Activated naive CD4-positive, alpha-beta T cell treated with Interleukin-2 at 50 U/mL for 16 hours (primary cell): ENCODE measurements at places on chromosomes 7 and 10.

DNA sequence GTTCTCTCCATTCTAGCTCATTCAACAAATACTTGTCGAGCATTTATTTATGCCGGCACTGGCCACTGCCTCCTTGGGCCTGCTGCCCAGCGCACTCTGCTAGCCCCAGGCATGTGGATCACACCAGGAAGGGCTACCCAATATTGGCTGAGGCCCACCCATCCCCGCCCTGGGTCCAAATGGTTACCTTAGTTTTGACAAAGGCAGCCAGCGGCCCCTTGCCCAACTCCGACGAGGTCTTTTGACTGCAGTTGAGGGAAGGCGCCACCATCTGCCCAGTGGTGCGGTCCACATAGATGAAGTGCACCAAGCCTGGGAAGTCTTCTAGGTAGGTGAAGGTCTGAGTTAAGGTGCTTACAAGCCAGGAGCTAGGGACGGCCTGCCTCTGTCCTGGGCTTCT is 7.2 kb upstream of the PYROXD2 start:
- no peak for DNase-seq

DNA sequence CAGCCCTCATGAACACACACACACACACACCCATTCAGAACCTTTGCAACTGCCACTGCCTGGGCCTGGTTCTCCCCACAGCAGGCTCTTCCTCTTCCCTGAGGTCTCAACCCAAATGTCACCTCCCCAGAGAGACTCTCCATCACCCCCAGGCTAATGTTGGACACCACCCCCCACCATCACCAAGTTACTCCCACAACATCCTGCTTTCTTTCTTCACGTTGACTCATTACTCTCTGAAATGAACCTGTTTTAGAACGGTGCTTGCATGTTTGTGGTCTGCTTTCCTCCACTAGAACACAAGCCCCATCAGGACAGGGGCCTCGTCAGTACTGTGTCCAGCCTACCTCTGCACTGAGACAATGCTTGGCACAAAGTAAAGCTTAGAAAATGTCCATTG is 16.0 kb downstream of the AFAP1L2 start:
- DNase-seq, result no peak

- no peak for DNase-seq
Measured at GRCh38 chr10:11587722-11588259, 23.7 kb downstream of the USP6NL start.

DNA sequence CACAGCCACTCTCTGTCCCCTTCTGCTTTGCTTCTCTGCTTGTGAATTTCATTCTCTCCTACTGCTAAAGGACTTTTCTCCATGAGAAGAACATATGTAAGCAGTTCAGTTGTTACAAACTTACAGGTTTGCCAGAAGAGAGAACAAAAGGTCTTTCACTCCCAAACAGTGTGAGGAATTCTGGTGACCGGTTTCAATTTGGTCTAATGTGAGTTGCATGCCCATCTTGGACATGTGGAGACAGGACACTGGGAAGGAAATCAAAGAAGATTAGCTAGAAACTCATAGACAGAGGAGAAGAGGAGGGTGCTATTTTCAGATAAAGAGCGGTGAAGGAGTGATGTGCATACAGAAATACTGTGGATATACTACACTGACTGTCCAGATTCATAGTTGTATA is 209.5 kb upstream of the INHBA start:
- DNase-seq, result no peak

DNA sequence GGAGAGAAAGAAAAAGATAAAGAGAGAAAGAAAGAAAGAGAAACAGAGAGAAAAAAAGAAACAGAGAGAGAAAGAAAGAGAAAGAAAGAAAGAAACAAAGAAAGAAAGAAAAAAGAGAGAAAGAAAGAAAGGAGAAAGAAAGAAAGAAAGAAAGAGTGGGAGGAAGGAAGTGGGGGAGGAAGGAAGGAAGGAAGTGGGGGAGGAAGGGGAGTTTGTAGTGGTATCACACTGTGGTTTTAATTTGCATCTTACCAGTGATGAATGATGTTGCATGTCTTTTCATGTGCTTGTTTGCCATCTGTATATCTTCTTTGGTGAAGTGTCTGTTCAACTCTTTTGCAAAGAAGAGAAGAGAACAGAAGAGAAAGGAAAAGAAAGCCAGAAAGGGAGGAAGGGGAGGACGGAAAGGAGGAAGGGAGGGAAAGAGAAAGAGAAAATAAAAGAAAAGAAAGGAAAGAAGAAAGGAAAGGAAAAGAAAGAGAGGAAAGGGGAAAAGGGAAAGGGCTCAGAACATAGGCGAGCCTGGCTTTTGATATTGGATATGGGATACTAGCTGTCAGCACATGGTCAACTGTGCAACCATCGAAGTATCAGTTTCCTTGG is 79.2 kb upstream of the FRMD4A start:
- DNase-seq, result no peak

GRCh38 chr7:48901966-48902365 is 22.4 kb upstream of the CDC14C start:
- no peak for DNase-seq

DNA sequence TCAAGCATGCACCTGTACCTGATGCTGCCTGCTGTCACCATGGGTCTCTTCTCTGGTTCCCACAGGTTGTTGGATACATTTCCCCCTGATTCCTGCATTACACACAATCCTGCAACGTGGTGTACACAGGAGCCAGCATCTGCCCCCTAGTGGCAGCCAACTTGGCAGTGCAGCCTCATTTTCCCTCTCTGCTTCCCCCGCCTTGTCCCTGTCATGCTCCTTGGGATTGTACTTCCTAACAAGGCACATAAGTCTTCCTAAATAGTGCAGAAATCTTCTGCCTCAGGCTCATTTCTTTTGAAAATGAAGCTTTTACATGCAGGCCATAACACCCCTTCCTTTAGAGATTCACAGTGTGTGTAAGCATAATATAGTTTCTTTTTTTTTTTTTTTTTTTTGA is 387.5 kb downstream of the CCSER2 start:
- no peak for DNase-seq

DNA sequence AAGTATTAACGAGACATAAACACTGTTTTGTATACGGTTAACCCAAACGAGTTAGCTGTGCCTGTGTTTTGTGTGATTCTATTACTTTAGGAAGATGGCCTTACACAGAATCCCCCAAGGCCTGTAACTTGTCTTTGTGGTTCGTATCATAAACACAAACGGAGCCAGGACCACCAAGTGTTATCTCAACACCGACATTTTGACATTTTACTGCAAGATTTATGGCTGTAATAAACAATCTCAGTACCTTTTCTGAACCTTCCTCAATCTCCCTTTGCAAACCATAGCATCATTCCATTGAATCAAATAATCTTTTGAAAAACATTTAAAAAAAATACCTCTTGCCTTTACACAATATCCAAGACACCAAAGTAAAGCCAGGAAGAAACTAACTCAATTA is 2.4 kb upstream of the HOXA4 start:
- DNase-seq, result no peak

DNA sequence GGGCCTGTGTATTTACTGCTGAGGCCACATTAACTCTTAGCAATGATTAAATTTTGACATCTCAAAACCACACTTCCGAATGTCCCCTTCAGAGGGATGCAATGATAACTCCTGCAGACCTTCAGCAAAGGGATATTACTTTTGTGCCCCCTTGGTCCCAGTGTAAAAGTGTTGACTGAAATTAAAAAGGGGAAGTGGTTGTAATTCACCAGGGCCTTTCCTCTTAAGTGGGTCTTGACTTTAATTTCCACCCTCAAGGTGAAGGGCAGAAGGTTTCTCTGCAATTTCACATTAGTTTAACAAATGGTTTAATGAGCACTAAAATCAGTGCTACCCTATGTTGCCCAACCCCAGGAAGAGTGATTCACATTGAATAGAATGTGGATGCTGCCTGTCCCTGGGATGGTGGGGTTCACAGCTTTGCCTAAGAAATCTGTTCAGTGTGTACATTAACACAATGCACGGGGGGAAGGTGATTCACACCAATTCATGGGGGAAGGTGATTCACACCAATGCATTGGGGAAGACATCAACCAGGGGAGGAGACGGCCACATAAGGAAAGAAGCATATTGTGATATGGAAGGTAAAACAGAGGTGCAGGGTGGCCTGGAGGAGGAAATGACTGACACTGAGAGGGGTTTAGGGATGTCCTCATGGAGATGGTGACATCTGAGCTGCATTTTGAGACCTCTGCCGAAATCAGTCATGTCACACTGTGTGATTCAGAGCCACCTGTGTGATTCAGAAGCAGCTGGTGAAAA is 19.4 kb upstream of the TNS3 start:
- no peak for DNase-seq

GRCh38 chr10:10772411-10772810 is 245.3 kb upstream of the CELF2 start:
- no peak for DNase-seq

DNA sequence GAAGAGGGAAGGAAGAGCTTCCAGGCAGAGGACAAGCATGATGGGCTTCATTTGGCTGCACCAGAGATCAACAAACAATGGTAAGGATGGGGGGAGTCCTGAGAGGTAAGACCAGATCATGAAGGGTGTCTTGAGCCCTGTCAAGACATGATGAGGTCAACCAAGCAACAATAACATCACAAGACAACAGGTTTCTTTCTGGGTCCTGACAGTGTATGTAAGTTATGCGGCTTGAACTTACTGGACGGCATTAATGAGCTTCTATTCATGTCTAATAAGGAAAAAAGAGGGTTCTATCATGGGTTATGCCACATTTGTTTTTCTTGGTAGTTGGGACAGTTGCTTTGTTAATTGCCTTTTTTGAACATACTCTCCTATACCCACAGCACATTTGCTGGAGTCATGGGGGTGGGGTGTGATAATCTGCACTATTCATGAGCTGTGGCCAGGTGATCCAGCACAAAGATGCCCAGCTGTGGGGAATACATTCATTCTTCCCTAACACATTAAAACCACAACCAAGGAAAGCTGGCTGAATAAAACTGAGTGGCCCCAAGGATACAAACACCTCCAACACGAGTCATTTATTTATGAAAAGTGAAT is 168.8 kb upstream of the KLF14 start:
- no peak for DNase-seq

- no peak for DNase-seq
Measured at GRCh38 chr7:18831943-18832342, 285.5 kb downstream of the TWIST1 start.

DNA sequence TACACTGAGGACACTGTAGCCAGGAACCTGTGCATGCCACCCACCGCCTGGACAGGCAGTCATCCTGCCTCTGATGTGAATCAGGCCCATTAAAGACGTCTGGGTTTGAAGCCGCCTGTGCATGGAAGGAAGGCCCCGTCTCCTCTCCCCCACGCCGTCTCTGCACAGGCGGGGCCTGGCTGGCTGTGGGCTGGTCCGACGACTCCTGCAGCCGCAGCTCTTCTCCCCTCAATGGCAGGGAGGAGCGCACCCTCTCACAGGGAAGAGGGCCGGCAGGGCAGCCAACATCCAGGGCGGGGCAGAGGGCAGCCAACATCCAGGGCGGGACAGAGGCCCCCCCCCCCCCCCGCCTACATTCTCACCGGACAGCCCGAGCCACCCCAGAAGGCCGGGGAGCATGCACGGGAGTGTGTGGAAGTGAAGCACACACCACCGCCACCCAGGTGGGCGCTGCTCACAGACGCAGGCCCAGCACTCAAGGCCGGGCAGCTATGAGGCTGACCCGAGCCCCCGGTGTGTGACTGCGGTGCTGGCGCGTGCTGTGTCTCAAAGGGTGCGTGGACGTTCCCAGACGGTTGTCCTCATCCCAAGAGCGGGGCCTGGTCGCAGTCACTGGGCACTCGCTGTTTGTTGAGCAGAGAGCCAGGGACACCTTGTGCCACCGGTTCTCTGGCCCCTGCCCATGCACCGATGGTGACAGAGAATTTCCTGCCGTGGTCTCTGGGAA is 19.1 kb downstream of the DPYSL4 start:
- DNase-seq, result no peak

DNA sequence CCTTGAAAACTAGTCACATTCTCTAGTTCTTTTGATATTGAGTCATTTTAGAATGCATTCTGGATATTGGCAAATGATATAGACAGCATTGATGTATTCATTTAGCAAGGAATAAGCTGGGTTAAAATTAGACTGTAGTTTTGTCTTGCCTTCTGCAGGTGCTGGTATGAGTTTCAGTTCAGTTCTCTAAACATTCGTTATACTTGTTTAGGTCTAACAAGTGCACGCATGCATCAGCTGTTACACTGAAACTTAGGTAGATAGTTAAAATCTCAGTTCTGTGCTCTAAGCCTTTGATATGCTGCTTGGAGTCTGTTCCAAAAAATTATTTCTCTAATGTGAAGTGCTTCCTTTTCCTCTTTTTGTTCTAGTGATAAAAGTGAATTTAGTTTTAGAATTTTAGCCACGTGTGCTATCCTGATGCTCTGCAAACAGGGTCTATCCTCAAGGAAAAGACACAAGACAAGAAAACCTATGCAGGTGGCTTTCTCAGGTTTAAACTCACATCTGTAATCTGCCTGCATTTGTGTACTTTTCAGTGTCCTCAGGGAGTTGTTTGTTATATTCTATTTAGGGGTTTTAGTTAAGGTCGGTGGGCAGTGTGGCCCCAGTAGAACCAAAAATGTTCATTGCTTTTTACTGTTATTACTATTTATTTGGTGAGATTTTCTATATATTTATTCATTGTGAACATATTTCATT is 409.0 kb downstream of the CDC14C start:
- DNase-seq, result no peak

GRCh38 chr10:43392748-43393147 is 16.2 kb downstream of the HNRNPF start:
- no peak for DNase-seq

- DNase-seq, result no peak
Measured at GRCh38 chr10:5538446-5538845, 13.7 kb downstream of the CALML3 start.

- no peak for DNase-seq
Measured at GRCh38 chr7:132080967-132081668, 495.2 kb downstream of the PLXNA4 start.

- no peak for DNase-seq
Measured at GRCh38 chr10:114711176-114711868, 53.2 kb upstream of the ABLIM1 start.

DNA sequence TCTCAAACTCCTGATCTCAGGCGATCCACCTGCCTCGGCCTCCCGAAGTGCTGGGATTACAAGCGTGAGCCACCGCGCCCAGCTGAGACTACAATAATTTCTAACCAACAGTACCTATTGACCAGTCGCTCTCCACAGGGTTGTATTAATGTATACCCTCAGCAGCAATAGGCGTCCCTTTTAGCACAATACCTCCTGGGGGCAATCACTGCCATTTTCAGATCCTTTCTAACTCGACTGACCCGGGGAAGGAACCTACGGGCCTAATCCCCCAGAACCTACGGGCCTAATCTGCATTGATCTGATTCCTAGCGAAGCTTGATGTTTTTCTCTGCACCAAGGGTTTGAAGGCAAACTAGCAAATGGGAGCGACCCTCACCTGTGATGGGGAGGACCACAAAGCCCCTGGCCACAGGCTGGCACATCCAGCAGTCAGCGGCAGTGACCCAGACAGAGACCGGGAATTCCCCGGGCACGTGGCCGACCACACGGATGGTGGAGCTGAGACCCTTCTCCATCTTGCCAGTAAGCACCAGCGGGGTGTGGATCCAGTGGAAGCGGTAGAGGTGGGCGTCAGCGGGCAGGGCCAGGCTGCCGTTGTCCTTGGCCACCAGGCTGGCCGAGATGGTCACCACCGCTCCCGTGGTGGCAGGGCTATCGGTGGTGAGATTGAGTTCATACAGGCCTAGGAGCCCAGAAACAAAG is 6.9 kb downstream of the TMEM130 start:
- no peak for DNase-seq
